ENCODE measurements at places on chromosomes 16 and 17. TPM values are rescaled to one million over a fixed set of nuclear protein-coding genes. Genes with fewer than 3 reads are reported as not detected.

The TNFRSF13B gene
- total RNA-seq = not detected

The DUS1L gene
- 44.9 TPM for total RNA-seq

The CA5A gene
- not detected for total RNA-seq

The ETV4 gene
- 2.9 TPM for total RNA-seq

The PLA2G10 gene
- not detected for total RNA-seq

The ADORA2B gene
- 108 TPM for total RNA-seq

The LMF1 gene
- total RNA-seq = 15.2 TPM

The ADAP2 gene
- total RNA-seq = 2.0 TPM

The PAGR1 gene
- total RNA-seq = 16.9 TPM

Data from smooth muscle cell of the coronary artery (primary cell).